ENCODE measurements at places on chromosomes 1 and 21.
A peak's percentile ranks its signal among the peaks of the same experiment; 100 is the strongest.

DNA sequence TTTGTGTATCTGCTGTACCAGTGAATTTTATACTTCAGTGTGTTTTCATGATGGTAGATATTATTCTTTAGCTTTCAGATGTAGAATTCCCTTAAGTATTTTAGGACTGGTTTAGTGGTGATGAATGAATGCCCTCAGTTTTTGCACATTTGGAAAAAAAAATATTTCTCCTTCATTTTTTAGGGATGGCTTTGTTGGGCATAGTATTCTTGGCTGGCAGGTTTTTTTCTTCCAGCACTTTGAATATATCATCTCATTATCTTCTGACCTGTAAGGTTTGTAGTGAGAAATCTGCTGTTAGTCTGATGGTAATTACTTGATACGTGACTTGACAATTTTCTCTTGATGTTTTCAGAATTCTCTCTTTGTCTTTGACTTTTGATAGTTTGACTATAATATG is 66.8 kb downstream of the XPR1 start:
- DNase-seq: no peak

GRCh38 chr1:61561666-61562065 is 163.3 kb downstream of the TM2D1 start:
- DNase-seq: no peak

DNA sequence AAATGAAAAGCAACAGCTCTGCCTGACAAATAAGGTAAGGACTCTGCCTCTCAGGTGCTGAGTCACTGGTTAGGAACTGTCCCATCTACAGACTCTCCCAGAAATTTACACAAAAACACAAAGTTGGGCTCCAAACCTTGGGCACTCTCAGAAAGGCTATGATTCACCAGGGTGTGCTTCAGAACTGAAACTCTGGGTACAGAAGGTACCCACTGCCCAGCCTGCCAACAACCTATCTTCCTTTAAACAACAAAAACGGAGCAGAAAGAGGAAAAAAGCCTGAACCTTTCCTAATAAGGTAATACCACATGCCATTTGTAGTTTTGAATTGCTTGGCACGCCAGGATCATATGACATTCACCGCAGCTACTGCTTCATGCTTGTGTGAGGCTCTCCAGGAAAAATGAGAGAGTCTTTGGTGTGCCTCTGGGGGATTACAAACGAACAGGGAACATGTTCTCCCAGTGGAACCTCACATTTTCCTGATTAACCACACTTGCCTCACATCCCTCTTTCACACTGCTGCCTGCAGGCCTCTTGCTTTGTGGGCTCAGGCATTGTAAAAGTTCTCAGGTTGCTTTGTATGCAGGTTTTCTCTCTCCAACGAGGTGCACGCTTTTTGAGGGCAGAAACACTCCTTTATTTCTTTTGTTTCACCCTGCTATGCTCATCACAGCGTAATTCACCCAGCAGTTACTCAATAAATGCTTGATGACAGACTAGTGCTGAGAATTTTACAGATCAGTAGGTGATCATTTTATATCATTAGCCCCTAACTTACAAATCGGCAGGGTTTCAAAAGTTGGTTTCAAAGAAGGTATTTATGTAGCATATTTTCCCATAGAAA is 65.1 kb downstream of the GADD45A start:
- no peak for DNase-seq

DNA sequence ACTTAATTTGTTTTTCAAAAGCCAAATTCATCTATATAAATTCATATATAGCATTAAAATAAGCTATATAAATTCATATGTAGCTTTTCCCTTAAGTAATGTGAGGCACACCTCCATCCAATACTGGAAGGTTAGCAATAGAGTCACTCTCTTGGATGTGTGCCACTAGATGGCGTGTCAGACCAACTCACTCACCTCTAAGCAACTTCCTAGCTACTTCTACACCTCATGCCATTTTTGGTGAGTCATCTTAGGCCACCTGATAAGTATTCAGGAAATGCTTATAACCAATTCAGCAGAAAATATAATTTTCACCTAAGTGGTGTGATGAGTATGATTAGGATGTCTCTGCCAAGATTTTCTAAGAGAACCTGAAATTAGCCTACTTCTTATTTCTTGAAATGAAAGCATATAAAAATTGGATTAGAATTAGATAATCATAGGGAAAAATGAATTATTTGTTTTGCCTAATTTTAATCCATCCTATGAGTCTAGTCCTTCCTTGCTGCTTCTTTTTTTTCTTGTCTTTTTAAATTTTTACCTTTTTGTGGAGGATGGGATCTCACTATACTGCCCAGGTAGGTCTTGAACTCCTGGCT is 34.4 kb upstream of the TADA1 start:
- peak; percentile 66 for DNase-seq

DNA sequence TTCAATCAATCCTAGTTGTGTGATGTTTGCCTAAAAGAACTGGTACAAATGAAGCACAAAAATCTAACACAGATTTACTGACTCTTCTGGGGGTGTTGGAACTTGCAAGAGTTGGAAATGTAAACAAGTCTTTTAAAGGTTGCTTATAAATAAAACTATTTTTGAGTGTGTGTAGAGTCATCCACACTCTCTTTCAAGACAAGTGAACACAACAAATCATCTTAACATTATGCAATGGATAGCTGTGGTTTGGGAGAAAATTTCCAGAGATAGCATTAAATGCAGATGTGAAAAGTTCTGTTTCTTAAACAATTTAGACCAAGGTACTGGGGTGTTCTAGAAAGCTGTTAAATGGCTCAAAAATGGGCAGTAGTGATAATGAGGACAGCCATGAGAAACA is 28.7 kb downstream of the C1orf87 start:
- no peak for DNase-seq

- no peak for DNase-seq
Observed at GRCh38 chr21:17660452-17660851, 47.8 kb upstream of the BTG3 start.

GRCh38 chr1:158323866-158324265 is 7.5 kb downstream of the CD1B start:
- DNase-seq: no peak

GRCh38 chr1:90045853-90046563 is 51.1 kb downstream of the ZNF326 start:
- DNase-seq: peak; percentile 14

- no peak for DNase-seq
Observed at GRCh38 chr1:74344387-74344786, 109.2 kb downstream of the TNNI3K start.

- DNase-seq: no peak
Observed at GRCh38 chr21:34093083-34093482, 19.7 kb downstream of the MRPS6 start.

DNA sequence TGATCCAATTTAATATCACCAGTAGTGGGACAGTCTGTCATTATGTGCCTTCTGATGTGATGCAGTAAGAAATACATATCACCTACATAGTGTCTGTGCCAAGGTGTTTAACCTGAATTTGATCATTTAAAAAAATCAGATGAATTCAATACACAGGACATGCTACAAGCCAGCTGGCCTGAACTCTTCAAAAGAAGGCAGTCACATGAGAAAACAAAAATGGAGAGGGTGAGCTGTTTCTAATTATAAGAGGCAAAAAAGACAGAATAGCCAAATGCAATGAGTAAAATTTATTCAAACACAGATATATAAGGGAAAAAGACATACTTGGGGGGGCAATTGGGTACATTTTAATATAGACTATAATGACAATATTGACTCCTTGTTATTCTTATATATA is 66.5 kb downstream of the ST3GAL3 start:
- DNase-seq: no peak

Measured in stimulated activated CD4-positive, alpha-beta T cell treated with anti-CD3 and anti-CD28 coated beads, Interleukin-4, amount 100 ng/mL, for 1 hour (primary cell).